ENCODE measurements at places on chromosomes 7 and 10.
A peak's percentile ranks its signal among the peaks of the same experiment; 100 is the strongest.

GRCh38 chr10:125775491-125776106, at the start of gene MMP21:
Gene MMP21 (minus strand): TSS chr10:125775821. CDS start chr10:125775821, 0 bp downstream.
- DNase-seq: no peak

- DNase-seq: no peak
Observed at GRCh38 chr7:140625908-140626868, 14.4 kb downstream of the DENND2A start.

GRCh38 chr7:75987805-75988567, 6.4 kb downstream of the TMEM120A start:
- DNase-seq: no peak

DNA sequence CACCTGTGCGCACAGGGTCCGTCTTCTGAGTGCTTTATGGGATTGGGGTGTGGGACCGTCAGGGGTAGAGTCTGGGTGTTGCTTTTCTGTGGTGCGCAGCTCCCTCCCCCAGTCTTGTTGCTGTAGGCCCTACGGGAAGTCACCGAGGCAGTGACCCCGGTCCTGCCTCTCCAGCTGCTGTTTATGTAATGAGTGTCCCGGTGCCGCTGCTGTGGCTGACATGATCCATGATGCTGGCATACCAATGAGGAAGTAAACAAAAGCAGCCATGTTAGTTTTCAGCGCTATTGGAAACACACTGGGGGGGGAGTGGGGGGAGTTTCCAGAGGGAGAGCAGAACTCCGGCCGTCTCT, 1.1 kb downstream of the TRIM8 start:
- DNase-seq: peak; percentile 80

- DNase-seq: peak; percentile 15
Observed at GRCh38 chr10:78211561-78212051, 177.9 kb downstream of the RPS24 start.

GRCh38 chr7:137313201-137313600, 30.3 kb downstream of the PTN start:
- DNase-seq: no peak

DNA sequence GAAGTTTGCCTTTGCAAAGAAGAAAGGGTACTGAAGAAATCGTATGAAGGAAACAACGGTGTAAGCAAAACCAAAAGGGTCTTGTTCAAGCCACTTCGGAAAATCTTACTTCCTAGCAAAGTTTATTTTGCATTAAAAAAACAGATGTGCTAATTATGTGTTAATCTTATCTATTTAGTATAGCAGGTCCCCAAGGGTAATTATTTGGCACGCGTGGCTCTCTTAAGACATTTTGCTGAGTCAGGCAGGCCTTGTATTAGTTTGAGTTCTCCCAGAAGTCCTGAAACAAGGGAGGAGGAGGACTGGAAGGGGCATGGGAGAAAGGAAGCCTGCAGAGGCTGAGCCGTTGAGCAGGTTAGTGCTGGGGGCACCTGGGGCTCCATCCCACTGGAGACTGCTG, 44.9 kb downstream of the TMEM178B start:
- no peak for DNase-seq

- no peak for DNase-seq
Observed at GRCh38 chr7:137816696-137817320, 30.0 kb downstream of the DGKI start.

DNA sequence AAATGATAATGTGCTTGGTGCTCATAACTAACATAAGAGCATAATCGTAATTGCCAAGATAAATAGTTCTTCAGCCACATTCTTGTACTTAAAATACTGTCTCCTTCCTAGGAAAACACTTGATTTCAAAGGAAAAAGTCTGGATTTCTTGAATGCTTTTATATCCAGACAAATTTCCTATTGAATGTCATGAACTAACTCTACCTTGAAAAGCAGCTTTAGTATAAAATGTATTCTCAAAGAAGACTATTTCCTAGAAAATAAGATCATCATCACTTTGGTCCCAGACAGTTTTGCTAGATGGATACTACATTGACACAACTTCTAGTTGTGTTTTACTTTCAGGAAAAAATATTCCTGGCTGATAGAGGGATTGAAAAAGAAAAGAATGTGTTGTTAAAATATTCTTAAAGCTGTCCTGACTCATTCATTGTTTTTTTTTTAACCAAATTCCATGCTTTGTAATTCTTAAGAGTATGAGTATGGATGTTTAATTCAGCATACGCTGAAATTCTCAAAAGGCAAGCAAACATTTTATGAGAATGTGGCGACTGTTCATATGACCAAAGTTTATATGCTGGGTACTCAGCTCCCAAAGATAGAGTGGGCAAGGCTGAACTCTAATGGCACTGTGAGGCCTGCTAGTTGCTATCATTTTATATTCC, 106.1 kb downstream of the PPP1R3A start:
- no peak for DNase-seq

GRCh38 chr7:40327873-40328272, 193.1 kb downstream of the SUGCT start:
- DNase-seq: no peak

- peak; percentile 24 for DNase-seq
Observed at GRCh38 chr7:137846549-137846826, 286 bp downstream of the DGKI start.

- no peak for DNase-seq
Observed at GRCh38 chr10:47404446-47404845, 20.4 kb upstream of the ZNF488 start.

DNA sequence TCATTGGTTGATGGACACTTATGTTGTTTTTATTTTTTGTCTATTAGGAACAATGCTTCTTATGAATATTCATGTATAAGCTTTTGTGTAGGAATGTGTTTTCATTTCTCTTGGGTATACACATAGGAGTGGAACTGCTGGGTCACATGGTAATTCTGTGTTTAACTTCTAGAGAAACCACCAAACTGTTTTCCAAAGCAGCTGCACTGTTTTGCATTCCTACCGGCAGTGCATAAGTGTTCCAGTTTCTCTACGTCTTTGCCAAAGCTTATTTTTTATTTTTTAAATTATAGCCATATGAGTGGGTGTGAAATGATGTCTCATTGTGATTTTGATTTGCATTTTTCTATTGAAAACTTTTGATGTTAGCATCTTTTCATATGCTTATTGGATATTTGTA, 51.3 kb downstream of the ADK start:
- DNase-seq: no peak

DNA sequence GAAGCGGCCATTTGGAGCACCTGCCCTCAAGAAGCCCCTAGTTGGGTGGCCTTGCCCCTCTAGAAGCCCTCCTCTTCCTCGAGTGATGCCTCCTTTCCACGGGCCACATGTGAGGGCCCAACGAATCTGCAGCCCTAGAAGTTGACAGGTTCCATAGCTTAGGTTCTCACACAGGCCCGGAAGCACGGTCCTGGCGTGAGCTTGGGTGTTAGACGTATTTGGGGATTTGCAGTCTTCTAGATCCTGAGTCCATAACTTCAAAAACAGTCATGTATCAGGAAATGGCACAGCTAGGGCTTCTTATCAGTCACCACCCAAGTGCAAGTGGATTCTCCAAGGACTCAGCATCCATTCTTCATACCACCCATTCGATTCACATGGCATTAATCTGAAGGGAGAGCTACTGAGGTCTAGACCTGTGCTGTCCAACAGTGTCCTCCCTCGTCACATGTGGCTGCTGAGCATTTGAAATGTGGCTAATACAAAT, 477 bp upstream of the FBXW4 start:
- no peak for DNase-seq

- no peak for DNase-seq
Observed at GRCh38 chr7:25659841-25660240, 431.6 kb upstream of the NPVF start.

GRCh38 chr10:117132751-117133231, 5.3 kb downstream of the VAX1 start:
- DNase-seq: peak; percentile 33

DNA sequence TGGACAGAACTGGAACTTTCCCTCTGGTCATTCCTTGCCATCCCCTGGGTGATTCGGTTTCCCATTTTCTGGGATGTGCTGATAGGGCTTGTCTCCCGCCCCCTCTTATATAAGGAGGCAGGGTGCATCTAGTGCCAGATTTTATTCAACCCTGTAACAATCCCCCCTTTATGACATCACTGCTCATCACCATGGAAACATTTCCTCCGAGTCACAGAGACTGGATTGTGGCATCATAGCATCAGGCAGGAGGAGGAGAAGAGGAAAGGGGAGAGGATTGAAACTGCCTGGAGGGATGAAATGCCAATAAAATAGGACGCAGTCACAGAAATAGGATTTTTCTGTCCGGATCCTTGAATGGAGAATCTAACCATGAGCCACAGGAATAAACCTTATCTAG, 25.0 kb downstream of the SORCS3 start:
- no peak for DNase-seq

- no peak for DNase-seq
Observed at GRCh38 chr7:105712877-105713276, 131.6 kb upstream of the EFCAB10 start.

GRCh38 chr7:14191686-14192098, 202.2 kb upstream of the ETV1 start:
- DNase-seq: no peak

- DNase-seq: no peak
Observed at GRCh38 chr10:130740166-130740565, 571.4 kb downstream of the TCERG1L start.

- no peak for DNase-seq
Observed at GRCh38 chr10:17354781-17355180, 99.6 kb downstream of the ST8SIA6 start.

DNA sequence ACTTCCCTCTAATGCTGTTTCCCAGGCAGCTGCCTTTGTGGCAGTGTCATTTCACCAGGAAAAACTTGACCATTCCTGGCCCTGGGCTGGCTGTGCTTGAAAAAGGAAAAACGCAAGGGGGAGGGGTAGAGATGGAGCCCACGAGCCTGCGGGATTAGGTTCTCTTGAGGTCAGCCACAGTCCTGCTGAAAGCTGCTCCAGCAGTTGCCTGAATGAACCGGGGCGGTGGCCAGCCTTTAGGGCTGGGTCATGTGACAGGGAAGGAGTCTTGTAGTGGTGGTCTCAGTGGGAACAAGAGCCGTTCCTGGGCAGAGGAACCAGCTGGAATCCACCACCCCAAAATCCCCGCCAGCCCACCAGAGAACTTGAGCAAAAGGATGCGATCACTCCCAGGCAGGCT, 51.2 kb upstream of the LRRC4 start:
- no peak for DNase-seq

DNA sequence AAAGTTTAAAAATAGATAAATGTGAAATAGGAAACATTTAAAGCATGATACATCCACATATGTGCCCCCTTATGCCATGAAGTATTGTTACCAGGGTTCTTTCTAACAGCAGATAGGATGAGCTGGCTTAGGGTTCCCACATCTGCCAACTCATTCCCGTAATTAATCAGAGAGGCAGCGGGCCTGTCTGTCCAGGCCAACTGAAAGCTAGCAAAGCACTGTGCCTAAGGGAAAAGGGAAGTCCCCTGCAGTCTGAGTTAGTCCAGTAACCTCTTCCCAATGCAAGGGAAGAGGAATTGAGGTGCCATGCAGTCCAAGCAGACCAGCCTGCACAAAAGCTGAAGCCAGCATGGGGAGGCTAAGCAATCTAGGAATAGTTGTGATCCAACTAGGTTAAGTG, 18.3 kb upstream of the ZC3HAV1L start:
- DNase-seq: no peak

Measured in B cell (primary cell).